ENCODE measurements at places on chromosomes 5 and 9. TPM values are rescaled to one million over a fixed set of nuclear protein-coding genes. Genes with fewer than 3 reads are reported as not detected.

GRCh38 chr9:132908635-132909034 lies 29.9 kb downstream of the SPACA9 start:
- DNase-seq = no peak

- no peak for DNase-seq
These were observed 444 bp upstream of the CPLX2 start for GRCh38 chr5:175870820-175871447.

Gene PSAT1
- 66.1 TPM for total RNA-seq

DNA sequence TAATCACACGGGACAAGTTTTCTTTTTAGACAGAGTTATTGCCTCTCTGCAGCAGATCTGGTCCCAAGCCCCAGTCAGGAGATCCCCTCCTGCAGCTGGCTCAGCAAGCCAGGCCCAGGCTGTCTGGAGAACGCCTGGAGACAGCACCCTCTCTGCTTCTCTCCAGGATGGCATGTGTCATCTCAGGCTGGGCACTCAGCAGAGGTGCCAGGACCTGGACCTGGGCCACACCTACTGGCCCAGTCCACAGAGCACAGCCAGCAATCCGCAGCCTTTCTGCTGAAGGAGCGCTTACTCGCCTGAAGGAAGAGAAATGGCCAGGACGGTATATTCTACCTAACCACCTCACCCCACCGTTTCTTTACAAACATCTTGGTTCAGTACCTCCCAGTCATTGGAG lies 4.7 kb upstream of the TBC1D9B start:
- no peak for DNase-seq

Gene TAS2R1
- total RNA-seq = not detected

- DNase-seq = no peak
These were observed 621 bp downstream of the SEC16A start for GRCh38 chr9:136482046-136482792.

Gene WASHC1
- total RNA-seq = 8.1 TPM

GRCh38 chr9:133788819-133789717 lies 50.9 kb upstream of the SARDH start:
- peak; percentile 25 for DNase-seq

Gene BTNL8
- 0.44 TPM for total RNA-seq

GRCh38 chr9:104872656-104873488 lies 55.1 kb downstream of the ABCA1 start:
- peak; percentile 64 for DNase-seq

GRCh38 chr5:93054424-93055163 lies 526.4 kb downstream of the NR2F1-AS1 start:
- DNase-seq = no peak

Gene CEL
- total RNA-seq = 0.38 TPM

DNA sequence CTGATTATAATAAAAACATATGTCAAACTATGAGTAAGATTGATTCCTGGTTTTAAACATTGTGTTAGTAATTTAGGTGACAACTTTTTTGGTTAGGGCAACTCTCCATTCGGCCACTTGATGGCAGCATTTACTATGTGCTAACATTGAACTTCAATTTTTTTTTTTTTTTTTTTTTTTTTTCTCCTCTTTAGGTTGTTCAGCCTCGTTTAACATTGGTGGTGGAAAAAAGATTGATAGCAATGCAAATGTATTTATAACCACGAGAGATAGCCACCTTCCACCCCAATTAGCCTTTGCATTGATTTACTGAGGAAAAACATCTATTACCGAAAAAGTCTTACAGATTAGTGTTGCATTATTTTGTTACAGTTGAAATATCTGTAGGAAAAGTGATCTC lies 159.1 kb downstream of the CSNK1G3 start:
- DNase-seq = peak; percentile 37

Gene CDC20B
- not detected for total RNA-seq

DNA sequence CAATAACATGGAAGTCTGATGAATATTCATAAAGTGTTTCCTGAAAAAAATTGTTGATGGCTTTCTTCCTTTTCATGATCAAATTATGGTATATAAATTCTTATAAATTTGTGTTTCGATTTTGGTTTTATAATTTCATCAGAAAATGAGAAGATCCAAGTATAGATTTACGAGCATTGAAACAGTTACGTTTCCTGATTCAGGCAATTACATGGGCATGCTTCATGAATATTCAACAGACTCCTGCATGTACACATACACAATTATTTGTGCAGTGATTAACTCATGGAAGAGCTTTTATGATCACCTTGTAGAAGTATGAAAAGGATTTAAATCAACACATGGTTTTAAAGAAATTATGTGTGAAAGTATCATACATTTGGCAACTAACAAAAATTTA lies 136.7 kb downstream of the MPDZ start:
- DNase-seq = no peak

Gene PCDHB13
- 4.8 TPM for total RNA-seq

GRCh38 chr5:15694696-15695214 lies 194.8 kb downstream of the FBXL7 start:
- no peak for DNase-seq

GRCh38 chr5:150184990-150185912 lies 4.6 kb upstream of the SLC6A7 start:
- DNase-seq = no peak

- peak; percentile 90 for DNase-seq
These were observed 6.4 kb upstream of the MEF2C start for GRCh38 chr5:88889189-88890069.

- DNase-seq = no peak
These were observed 299.9 kb upstream of the MSX2 start for GRCh38 chr5:174424219-174425053.

- no peak for DNase-seq
These were observed 98.6 kb upstream of the HMHB1 start for GRCh38 chr5:143713047-143714003.

DNA sequence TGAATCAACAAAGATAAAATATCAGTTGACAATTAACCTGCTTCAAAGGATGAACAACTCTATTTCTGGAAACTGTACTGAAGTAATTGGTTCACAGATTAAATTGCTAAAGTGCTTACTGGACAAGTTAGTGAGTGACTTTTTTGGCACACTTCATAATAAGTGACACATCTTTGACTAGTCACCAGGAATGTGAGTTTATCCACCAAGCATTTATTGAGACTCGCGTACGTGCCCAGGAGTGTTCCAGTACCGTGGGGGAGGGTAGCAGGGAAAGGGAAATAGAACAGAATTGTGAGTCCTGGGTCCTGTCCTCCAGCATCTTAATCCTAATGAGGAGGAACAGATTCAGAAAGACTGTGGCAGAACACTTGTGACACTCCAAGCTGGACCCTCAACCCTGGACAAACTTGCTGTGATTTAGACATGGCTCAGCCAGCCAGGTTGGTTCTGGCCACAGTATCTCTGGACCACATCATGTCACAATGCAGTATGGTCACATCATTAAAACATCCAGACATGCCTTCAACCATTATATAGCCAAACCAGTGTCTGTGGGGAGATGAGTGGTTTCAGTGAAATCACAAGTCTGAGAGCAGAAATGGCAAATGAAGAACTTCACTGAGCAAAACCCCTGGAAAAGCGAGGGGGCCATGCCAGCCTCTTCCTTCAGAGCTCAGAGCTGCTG lies 623.1 kb downstream of the BNC2 start:
- DNase-seq = no peak

Gene IL4
- not detected for total RNA-seq

GRCh38 chr5:126445502-126446174 lies 22.4 kb downstream of the GRAMD2B start:
- DNase-seq = no peak

GRCh38 chr5:90345684-90346083 lies 63.9 kb downstream of the CETN3 start:
- no peak for DNase-seq

Gene CD14
- 14.9 TPM for total RNA-seq

DNA sequence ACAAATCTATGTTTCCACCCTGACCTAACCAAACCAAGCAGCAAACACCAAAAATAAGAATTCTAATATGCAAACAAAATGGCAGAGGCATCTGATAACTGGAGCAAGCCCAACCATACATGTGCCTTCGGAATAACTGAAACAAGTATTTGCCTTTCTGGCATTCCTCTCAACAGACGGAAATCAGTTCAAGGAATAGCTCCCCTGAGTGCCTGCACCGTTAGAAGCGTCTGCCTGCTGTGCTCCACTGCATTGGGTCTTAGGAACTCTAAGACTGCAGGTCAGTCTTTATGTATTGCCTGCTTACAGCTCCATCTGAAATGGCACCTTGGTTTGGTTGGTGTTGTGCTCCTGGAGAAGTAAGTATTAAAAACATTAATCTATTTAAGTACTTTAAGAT lies 98.5 kb downstream of the MRPS27 start:
- DNase-seq = no peak

DNA sequence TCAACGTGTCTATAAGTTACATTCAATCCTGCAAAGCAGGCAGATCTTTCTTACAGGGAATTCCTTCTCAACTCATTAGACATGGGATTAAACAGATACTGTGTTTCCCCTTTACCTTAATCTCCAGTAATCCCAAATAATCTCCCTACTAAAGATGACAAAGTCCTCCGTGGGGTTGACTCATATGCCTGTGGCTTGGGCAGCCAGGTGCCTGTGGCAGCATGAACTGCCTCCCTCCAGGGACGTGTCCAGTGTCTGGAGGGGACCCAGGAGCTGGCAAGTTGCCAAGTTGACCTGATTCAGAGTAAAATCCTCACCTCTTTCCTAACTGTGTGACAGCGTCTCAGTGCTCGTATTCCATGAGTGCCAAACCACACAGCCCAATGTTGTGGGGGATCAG lies 94.6 kb upstream of the PTCH1 start:
- DNase-seq = peak; percentile 69

DNA sequence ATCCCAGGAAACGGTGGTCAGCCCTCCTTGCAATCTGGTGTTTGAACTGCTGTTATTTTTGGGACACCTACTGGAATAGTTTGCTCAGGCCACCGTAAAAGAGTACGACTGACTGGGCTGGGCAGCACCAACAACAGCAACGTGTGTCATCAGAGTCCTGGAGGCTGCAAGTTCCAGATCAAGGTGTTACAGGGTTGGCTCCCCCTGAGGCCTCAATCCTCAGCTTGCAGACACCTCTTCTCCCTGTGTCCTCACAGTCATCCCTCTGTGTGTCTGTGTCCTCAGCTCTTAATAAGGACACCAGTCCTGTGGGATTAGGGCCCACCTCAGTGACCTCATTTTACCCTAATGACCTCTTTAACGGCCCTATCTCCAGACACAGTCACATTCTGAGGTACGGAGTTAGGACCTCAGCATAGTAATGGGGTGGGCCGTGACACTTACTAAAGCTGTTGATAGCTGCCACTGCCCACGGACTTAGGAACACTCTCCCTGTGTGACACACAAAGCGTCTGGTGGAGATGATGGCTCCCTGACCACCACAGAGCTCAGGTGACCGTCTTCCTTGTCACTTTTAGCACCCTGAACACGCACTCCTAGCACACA lies 16.8 kb downstream of the GLT6D1 start:
- DNase-seq = no peak

DNA sequence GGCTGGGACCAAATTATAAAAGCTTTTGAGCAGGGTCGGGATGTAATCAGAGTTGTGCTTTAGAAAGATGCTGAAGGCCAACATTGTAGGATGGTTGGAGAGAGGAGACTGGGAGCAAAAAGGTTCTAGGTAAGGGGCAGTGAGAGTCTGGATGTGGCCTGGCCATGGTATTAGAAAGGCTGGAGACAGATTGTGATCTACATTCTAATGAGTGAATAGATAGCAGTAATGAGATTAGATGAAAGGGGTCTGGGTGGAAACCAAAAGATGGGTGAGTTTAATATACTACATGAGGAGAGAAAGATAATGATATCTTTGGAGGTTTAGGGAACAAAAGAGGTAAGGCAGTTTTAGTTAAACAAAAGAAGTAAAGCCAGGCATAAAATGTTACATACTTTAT lies 88.8 kb upstream of the SH3GL2 start:
- DNase-seq = no peak

- DNase-seq = peak; percentile 83
These were observed 10.0 kb downstream of the TRAF1 start for GRCh38 chr9:120916588-120916987.

DNA sequence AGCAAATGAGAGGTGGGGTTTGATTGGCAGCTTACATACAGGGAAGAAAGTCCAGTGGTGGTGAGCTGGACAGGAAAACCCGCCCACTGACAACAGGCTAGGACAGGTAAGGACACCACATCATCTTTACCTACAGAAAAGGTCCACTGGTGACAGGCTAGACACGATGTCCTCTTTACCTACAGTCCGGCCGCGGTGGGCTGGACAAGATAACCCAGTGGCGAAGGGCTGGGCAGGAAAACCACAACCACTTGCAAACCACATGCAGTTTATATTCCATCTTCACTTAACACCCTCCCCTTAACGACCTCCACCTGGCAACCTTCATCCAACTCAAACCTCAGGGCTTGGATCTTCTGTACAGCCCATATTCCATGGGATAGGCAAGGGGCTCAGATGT lies 5.0 kb upstream of the NIPAL4 start:
- DNase-seq = no peak

DNA sequence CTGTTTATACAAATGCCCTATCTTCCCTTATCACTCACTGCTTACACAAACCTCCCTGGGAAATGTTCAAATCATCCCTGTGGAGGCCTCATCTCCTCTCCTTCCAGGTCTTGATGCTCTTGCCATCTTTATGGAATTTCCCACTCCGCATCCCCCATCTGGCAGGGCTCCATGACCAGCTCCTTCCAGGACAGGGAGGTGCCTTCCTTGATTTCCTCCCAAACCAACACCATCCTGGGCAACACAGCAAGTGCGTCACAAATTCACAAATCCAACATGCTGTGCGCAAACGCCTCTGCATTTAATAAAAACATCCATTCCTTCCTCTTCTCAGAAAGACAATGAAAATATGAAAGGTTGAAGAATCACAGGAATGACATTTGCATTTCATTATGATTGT lies 51.7 kb downstream of the EPB41L4A start:
- DNase-seq = no peak

- DNase-seq = peak; percentile 69
These were observed 11.1 kb upstream of the CDC42SE2 start for GRCh38 chr5:131252824-131253171.

DNA sequence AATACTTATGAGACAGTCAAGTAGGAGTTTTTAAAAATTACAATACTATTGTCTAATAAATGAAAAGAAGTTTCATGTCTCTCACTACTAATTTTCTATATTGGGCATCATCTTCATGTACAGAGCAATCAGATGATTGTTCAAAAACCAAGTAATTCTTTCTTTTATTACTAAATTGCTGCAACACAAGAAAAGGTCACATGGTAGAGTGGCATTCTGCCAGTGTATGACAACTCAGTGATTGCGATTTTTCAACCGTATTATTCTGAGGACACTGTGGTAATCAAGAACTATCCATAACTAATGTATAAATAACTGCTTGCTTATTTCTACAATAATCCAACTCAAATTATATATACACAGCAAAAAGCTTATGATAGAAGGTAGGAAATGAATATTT lies 96.7 kb upstream of the GRHPR start:
- DNase-seq = no peak

Gene LCNL1
- total RNA-seq = 0.36 TPM

- DNase-seq = no peak
These were observed 3.9 kb downstream of the MCIDAS start for GRCh38 chr5:55222985-55223811.

Gene SPOUT1
- 24.3 TPM for total RNA-seq

Gene HINT1
- 192 TPM for total RNA-seq

GRCh38 chr9:28598408-28598807 lies 1025.1 kb upstream of the C9orf72 start:
- DNase-seq = no peak

Measured in lower leg skin (tissue), 4 donors.